K562 (cell line): ENCODE measurements at places on chromosomes 7 and 10.

DNA sequence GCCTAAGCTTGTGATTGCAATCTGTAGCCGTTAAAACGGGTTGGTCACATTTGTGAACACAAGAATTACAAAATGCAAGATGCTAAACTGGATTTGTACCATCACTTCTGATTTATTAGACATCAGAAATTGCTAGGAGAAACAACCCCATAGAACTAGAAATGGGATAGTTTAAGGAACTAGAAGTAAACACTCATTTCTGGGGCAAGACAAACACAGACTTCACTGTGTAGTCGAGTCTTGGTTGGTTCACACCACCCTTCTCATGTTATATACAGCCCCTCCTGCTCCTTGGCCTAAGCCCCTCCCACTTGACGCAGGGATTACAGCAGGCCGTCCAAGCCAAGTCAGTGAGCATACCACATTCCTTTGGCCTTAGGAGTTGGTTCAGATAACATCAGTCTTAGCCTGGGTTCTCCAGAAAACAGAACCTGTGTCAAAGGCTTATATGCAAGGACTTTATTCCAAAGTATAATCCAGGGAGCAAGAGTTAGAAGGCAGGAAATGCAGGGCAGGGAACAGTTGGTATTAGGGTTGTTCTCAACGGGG, 2.0 kb upstream of the NRAP start:
- H3K4me1 ChIP-seq: no peaks in the 10 kb centered on the region
- DNase-seq: peak; percentile 12
- H3K27ac ChIP-seq: no peak overlapping the region
- H3K4me3 ChIP-seq: no peak overlapping the region

DNA sequence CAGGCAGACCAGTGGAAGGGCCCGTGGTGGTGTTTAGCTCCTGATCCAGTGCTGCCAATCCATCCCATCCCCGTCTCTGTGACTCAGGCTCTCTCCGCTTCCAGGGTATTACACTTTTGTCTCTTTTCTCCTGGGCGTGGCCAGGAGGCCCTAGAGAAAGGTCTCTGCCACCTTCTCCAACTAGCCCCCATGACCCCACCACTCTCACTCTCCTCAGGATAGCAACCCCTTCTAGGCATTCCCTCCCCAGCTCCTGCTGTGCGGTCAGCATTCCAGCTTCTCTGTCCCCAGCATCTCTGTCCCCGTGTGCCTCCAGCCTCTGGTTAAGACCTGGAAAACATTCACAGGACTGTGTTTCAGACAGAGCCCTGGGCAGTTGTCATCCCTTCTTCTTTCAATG, 36.2 kb upstream of the R3HCC1L start:
- H3K36me3 ChIP-seq: no peaks in the 10 kb centered on the region
- H3K27ac ChIP-seq: no peak overlapping the region
- no peaks in the 10 kb centered on the region for H3K4me1 ChIP-seq
- peaks cover 31% of the 10 kb centered on the region for H3K27me3 ChIP-seq
- no peak overlapping the region for H3K4me3 ChIP-seq

DNA sequence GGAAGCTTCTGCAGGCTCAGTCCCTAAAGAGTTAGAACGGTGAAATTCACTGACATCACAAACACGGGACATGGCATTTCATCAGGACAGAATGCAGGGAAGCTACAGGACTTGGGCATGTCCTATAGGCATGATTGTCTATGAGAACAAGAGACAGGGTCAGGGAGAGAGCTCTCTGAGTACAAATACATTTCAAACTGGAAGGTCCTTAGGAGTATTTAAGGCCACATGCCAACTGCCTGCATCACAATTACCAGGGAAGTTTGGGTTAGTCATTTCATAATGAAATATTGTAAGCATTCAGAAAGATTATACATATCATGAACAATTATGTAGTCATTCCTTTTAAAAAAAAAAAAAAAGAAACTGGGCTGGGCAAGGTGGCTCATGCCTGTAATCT, 71.3 kb downstream of the CREB3L2 start:
- H3K4me1 ChIP-seq: peaks cover 44% of the 10 kb centered on the region
- H3K27ac ChIP-seq: no peak overlapping the region
- no peaks in the 10 kb centered on the region for H3K27me3 ChIP-seq
- peaks cover 30% of the 10 kb centered on the region for H3K36me3 ChIP-seq
- H3K4me3 ChIP-seq: no peak overlapping the region

DNA sequence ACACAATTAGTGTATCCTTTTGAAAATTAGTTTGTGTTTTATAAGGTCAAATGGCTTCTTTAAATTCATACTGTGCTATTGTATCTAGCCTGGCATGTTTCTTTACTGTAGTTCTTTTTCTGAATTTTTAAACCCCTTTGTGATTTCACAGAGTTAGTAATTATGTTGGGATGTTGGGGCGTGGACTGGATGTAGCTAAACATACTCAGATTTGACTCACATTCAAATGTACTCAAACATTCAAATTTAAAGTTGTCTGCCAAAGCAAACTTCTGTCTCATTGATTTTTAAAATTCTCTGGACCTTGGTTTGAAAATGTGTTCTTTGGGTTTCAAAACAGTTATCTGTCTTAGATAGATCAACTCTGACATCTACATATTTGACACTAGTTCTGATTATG, 7.2 kb upstream of the NRP1 start:
- H3K36me3 ChIP-seq: no peaks in the 10 kb centered on the region
- H3K4me3 ChIP-seq: no peak overlapping the region
- H3K27me3 ChIP-seq: peaks cover 11% of the 10 kb centered on the region
- no peak for DNase-seq
- no peak overlapping the region for H3K27ac ChIP-seq

- H3K4me1 ChIP-seq: no peaks in the 10 kb centered on the region
- DNase-seq: no peak
- H3K36me3 ChIP-seq: no peaks in the 10 kb centered on the region
- no peak overlapping the region for H3K4me3 ChIP-seq
Measured at GRCh38 chr10:4353059-4353655, 472.9 kb upstream of the AKR1E2 start.

DNA sequence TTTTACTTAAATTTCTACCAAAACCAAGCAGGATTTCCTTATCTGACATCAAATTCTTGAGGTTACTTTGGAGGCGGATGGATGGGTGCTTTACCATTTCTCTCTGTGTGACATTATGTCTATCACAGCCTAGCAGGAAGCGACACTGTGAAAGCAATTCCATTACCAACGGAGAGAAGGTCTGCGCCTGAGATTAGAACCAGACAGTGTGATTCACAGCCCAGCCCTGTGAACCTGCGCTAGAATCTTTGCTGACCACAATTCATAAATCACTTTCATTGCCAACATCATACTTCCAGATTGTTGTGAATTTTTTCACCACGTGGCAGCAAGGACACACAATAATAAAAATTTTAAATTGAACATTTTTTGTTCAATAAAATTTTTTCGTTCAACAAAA, 126.5 kb downstream of the CUBN start:
- DNase-seq: peak; percentile 49
- 0 out of 2 replicates have a peak, but pooled peaks cover 5% of the 10 kb centered on the region for H3K27me3 ChIP-seq
- no peak overlapping the region for H3K4me3 ChIP-seq
- H3K4me1 ChIP-seq: no peaks in the 10 kb centered on the region; the same call in 1 of the 3 replicates
- H3K27ac ChIP-seq: no peak overlapping the region
- no peaks in the 10 kb centered on the region for H3K36me3 ChIP-seq

- H3K27ac ChIP-seq: no peak overlapping the region
- DNase-seq: no peak
- no peak overlapping the region for H3K4me3 ChIP-seq
- no peaks in the 10 kb centered on the region for H3K4me1 ChIP-seq
- H3K27me3 ChIP-seq: no peaks in the 10 kb centered on the region
Measured at GRCh38 chr7:37601321-37601720, 82.2 kb upstream of the GPR141 start.

DNA sequence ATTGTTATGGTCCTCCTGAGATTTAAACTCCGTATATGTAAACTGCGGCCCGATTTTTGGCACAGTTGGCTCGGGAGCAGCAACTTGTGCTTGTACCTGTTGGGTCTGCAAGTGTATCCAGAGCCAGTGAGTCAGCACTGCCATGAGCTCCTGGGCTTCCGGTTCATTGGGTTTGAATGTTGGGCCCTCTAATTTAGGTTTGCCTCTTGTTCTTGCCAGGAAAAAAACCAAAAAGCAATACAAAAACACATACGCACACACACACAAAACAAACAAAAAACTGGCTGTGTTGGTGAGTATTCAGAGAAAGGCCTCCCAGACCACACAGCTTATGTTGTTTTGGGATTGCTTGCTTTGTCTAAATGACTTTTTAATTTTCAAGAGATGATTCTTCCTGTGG, 26.3 kb downstream of the SND1 start:
- no peak for DNase-seq
- H3K4me1 ChIP-seq: no peaks in the 10 kb centered on the region

DNA sequence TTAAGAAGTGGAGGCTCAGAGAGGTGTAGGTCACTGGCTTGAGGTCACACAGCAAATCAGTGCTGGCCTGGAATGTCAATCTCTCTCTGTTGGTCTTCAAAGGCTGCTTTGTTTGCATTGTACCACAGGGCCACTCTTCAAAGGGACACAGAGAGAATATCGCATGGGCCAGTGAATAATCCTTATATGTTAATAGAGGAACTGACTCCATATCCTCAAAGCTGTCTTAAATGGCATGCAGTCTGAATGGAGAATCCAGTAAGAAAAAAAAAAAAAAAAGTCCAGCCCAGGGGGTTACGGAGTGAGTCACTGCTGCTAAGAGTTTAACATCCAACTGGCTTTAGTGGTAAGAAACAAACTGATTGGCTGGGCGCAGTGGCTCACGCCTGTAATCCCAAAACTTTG, 54.1 kb downstream of the NRAP start:
- no peak for DNase-seq
- H3K4me3 ChIP-seq: no peak overlapping the region
- H3K4me1 ChIP-seq: no peaks in the 10 kb centered on the region
- no peak overlapping the region for H3K27ac ChIP-seq
- H3K27me3 ChIP-seq: peaks cover 28% of the 10 kb centered on the region

GRCh38 chr7:30543813-30544525, 39.3 kb upstream of the GGCT start:
- H3K36me3 ChIP-seq: no peaks in the 10 kb centered on the region
- no peak overlapping the region for H3K27ac ChIP-seq
- DNase-seq: no peak
- no peaks in the 10 kb centered on the region for H3K4me1 ChIP-seq
- no peaks in the 10 kb centered on the region for H3K27me3 ChIP-seq
- no peak overlapping the region for H3K4me3 ChIP-seq

GRCh38 chr10:62015994-62016393, 114.5 kb downstream of the ARID5B start:
- no peak overlapping the region for H3K4me3 ChIP-seq
- peak; percentile 45 for DNase-seq
- 0 out of 2 replicates have a peak, but pooled peaks cover 4% of the 10 kb centered on the region for H3K27me3 ChIP-seq
- H3K4me1 ChIP-seq: no peaks in the 10 kb centered on the region
- no peaks in the 10 kb centered on the region for H3K36me3 ChIP-seq
